ENCODE measurements at places on chromosomes 2 and 18. TPM values are rescaled to one million over a fixed set of nuclear protein-coding genes. Genes with fewer than 3 reads are reported as not detected.

- no peak for DNase-seq
Measured at GRCh38 chr18:77360315-77361190, 110.9 kb downstream of the GALR1 start.

GRCh38 chr2:11024259-11024645 is 112.5 kb downstream of the KCNF1 start:
- no peak for DNase-seq

DNA sequence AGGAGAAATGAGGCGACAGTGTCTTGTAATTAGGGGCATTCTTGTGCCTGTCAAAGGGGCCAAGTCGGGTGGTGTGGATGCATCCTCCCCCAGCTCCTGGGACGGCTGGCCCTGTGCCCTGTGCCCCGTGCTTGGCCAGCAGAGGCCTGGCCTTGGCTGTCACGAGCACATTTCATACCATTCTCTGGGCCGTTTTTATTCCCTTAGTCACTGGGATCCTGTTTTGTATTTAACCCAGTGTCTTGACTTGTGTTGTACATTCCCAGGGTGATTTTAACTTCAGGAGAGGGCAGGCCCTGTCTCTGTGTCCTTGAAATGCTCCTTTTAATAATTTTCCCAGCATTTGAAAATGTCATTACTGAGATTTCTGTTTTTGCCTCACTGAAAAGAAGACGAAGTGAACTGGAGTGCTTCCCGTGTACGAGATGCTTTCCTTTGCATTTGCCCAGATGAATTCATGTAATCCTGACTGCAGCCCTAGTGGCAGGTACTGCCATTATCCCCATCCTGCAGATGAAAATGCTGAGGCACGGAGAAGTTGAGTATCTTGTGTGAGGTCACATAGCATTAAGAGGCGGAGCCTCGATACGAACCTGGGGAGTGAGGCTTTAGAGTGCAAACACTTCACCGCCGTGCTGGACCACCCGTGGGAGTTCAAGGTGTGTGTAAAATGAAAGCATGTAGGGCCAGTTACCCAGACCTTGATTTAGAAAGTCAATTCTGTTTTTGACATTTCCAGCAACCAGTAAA is 57.0 kb downstream of the SH3RF3 start:
- DNase-seq: no peak

- no peak for DNase-seq
Measured at GRCh38 chr18:3027370-3027891, 14.5 kb upstream of the LPIN2 start.

Gene CCDC148
- 0.42 TPM for total RNA-seq

Gene MAP3K20
- 30.5 TPM for total RNA-seq

- DNase-seq: no peak
Measured at GRCh38 chr18:72986103-72986502, 118.3 kb upstream of the NETO1 start.

Gene CRYGC
- total RNA-seq: not detected
